ENCODE measurements at places on chromosomes 3 and 15. TPM values are rescaled to one million over a fixed set of nuclear protein-coding genes. Genes with fewer than 3 reads are reported as not detected.

DNA sequence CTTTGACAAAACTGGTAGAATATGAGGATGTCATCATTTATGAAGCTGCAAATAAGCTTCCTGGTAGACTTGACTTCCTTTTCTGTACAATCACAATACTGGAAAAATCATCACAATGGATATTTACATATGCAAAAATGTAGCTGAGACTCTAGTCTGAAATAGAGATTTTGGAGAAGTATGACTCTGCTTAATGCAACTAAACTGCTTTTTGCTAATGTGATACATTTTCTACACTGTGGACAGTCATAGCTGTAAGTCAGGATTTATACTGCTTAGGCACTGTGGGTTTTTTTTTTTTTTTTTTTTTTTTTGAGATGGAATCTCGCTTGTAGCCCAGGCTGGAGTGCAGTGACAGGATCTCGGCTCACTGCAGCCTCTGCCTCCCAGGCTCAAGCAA lies 34.5 kb upstream of the ST3GAL6 start:
- no peak for DNase-seq

GRCh38 chr15:64274341-64274950 lies 81.5 kb downstream of the CSNK1G1 start:
- DNase-seq, result no peak

DNA sequence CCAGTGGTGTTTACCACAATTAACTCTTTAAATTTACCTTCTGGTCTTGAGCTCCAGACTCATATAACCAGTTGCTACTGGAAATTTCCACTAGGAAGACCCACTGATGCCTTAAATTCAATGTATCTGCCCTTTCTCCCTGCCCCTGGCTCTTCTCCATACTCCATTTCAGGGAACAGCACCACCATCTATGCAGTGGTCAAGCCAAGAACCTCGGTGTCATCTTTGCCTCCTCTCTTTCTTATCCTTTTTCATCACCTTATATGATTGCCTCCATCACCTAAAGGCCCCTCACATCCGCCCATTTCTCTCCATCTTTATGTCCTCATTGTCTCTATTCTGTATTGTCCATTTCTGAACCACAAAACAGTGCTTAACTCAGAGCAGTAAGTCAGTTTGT lies 20.7 kb upstream of the MFSD1 start:
- DNase-seq, result no peak

- DNase-seq, result no peak
Observed at GRCh38 chr3:157700405-157700804, 197.2 kb upstream of the VEPH1 start.

GRCh38 chr15:65962187-65962586 lies 92.9 kb downstream of the RAB11A start:
- DNase-seq, result no peak

DNA sequence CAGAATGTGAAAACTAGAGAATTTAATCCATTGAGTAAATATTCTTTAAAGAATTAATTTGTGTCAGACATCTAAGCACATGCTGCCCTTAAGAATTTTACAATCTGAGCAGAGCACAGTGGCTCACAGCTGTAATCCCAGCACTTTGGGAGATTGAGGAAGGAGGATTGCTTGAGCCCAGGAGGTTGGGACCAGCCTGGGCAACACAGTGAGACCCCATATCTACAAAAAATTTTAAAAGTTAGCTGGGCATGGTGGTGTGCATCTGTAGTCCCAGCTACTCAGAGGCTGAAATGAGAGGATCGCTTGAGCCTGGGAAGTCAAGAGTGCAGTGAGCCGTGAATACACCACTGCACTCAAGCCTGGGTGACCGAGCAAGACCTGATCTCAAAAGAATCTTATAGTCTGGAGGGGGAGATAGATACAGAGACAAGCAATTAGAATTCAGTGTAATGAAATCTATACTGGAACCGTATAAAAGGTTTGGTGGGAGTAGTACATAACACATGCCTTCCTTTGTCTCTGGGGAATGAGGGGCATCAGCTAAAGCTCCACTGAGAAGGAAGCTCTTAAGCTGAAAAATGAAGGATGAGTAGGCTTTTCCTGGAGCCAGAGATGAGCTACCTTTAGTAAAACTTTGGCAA lies 21.2 kb downstream of the ATP11B start:
- no peak for DNase-seq

DNA sequence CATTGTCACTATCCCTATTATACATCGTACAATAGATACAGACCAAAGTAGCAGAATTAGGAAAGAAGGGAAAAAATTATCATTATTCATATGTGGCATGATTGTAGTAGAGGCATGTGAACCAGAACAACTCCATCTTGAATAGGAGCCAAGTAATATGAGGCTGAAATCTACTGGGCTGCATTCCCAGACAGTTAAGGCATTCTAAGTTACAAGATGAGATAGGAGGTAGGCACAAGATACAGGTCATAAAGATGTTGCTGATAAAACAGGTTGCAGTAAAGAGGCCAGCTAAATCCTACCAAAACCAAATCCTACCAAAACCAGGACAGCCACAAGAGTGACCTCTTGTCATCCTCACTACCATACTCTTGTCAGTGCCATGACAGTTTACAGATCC lies 1035.4 kb upstream of the SEMA6D start:
- DNase-seq, result no peak

DNA sequence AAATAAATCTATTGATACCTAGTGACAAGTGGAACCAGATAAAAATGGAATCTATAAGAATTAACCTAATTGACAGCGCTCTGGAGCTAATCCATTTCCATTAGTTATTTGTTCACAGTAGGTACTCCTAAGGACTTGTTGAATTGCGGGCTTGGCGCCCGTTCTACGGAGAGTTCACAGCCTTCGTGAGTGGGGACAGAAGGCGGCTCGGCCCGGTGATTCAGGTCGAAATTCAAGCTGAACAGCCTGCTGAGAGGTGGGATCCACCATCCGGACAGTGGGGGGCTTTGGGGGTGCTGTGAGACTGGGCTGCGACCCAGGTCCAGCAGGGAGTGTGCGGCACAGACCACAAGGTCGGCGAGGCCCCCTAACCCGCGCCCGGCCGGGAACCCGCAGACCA lies 779 bp upstream of the CTNNB1 start:
- DNase-seq, result no peak

- DNase-seq, result no peak
Observed at GRCh38 chr15:98331676-98332075, 316.7 kb upstream of the IGF1R start.

- DNase-seq, result no peak
Observed at GRCh38 chr3:78887029-78887428, 880.8 kb downstream of the ROBO1 start.

DNA sequence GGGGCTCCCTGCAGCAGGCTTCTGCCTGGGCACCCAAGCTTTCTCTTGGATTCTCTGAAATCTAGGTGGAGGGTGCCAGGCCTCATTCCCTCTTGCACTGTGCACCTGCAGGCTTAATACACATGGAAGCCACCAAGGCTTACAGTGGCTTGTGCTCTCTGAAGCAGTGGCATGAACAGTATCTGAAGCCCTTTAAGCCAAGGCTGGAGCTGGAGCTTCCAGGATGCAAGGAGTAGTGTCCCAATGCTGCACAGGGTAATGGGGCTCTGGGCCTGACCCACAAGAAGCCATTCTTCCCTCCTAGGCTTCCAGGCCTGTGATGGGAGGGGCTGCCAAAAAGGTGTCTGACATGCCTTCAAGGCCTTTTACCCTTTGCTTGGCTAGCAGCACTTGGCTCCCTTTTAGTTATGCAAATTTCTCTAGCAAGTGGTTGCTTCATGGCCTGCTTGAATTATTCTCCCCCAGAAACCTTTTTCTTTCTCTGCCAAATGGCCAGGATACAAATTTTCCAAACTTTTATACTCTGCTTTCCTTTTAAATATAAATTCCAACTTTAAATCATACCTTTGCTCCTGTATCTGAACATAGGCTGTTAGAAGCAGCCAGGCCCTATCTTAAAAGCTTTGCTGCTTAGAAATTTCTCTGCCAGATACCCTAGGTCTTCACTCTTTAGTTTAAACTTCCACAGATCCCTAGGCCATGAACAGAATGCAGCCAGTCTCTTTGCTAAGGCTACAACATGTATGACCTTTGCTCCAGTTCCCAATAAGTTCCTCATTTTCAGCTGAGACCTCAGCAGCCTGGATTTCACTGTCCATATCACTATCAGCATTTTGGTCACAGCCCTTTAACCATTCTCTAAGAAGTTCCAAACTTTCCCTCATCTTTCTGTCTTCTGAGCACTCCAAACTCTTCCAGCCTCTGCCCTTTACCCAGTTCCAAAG lies 201.1 kb upstream of the LRRFIP2 start:
- DNase-seq, result no peak

The TM4SF1 gene
- total RNA-seq, result 0.37 TPM

All from activated T-cell treated with anti-CD3 and anti-CD28 coated beads, Interleukin-2, amount 50 U/mL, for 4 hours (primary cell).